ENCODE measurements at places on chromosomes 7 and 10. TPM values are rescaled to one million over a fixed set of nuclear protein-coding genes. Genes with fewer than 3 reads are reported as not detected.

GRCh38 chr7:73810998-73811360 lies 19.8 kb upstream of the CLDN4 start:
- H3K27me3 ChIP-seq, result peaks cover 13% of the 10 kb centered on the region
- H3K27ac ChIP-seq, result no peak overlapping the region
- H3K4me1 ChIP-seq, result no peaks in the 10 kb centered on the region
- no peak for DNase-seq
- H3K36me3 ChIP-seq, result no peaks in the 10 kb centered on the region

GRCh38 chr7:108089381-108089780 lies 40.8 kb downstream of the LAMB4 start:
- no peaks in the 10 kb centered on the region for H3K27me3 ChIP-seq
- H3K4me3 ChIP-seq, result no peak overlapping the region
- no peak for DNase-seq
- H3K4me1 ChIP-seq, result peaks cover 12% of the 10 kb centered on the region

DNA sequence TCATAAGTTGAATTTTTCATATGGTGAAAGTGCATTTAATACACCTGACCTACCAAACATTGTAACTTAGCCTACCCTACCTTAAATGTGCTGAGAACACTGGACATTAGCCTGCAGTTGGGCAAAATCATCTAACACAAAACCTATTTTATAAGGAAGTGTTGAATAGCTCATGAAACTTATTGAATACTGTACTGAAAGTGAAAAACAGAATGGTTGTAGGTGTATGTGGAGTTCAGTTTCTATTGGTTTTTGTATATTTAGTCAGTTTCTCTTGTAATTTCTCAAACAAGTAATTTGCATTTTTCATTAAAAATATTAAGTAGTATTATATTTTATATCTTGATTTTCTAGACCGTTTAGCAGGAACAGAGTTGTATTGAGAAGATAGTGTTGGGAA lies 15.3 kb downstream of the CCDC7 start:
- H3K4me3 ChIP-seq, result no peak overlapping the region
- no peaks in the 10 kb centered on the region for H3K4me1 ChIP-seq
- H3K27ac ChIP-seq, result no peak overlapping the region
- peaks cover 33% of the 10 kb centered on the region for H3K36me3 ChIP-seq
- no peaks in the 10 kb centered on the region for H3K27me3 ChIP-seq

DNA sequence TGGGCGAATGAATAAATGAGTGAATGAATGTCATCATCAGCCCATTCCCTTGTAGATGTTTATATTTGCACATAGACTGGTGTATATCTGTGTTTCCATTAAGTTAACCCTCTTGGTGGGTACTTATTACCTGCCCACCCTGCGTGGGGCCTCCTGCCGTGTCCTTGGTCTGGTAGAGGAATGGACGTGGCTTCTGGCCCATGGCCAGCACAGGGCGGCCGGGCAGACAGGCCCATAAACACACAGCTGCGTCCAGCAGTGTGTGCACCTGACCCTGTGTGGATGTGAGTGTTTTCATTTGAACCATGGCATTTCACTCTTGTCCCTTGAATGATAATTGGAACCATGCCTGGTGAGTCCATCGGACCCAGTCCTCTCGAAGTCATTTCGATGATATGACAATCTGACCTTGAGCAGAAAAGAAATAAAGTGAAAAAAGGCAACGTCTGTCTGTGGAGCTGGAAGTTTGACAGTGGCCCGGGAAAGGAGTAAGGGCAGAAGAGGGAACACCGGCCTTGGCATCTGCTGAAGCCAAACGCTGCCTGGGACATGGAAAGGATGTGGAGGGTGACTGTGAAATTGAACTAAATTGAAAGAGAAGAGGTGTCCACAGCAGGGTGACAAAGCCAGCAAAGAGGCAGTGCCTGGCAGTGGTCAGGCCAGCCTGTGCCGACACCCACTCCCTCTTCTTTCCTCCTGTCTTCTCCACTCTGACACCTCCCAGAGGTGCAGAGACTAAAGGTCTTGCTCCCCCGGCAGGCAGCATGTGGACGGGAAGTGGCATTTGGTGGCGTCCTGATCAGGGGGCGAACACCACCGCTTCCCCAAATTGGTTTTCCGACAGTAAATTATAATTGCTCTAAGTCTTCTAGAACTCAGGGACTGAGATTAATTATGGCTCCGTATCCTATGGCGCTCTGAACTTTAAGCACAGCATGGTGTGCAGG lies 199.0 kb upstream of the ZMIZ1 start:
- no peaks in the 10 kb centered on the region for H3K27me3 ChIP-seq
- H3K27ac ChIP-seq, result no peak overlapping the region
- H3K4me3 ChIP-seq, result no peak overlapping the region
- H3K36me3 ChIP-seq, result no peaks in the 10 kb centered on the region
- peaks cover 22% of the 10 kb centered on the region for H3K4me1 ChIP-seq
- no peak for DNase-seq

DNA sequence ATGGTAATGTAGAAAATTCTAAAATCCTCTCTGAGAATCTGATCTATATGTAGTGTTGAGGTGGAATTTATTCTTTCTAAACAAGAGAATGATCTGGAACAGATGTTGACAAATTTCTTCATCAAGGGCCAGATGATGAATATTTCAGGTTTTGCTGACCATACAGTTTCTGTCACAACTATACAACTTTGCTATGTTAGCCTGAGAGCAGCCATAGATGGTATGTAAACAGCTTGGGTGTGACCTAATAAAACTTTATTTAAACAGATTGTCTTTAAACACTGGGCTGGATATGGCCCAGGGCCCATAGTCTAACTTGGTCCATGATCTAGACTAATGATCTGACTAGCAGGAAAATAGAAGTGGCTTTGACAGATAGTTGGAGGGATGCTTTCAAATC lies 213.6 kb upstream of the CELF2 start:
- no peaks in the 10 kb centered on the region for H3K36me3 ChIP-seq
- no peak overlapping the region for H3K4me3 ChIP-seq
- H3K4me1 ChIP-seq, result no peaks in the 10 kb centered on the region
- H3K27ac ChIP-seq, result peak overlapping the region; percentile 48

- no peak overlapping the region for H3K27ac ChIP-seq
- H3K4me1 ChIP-seq, result peaks cover 15% of the 10 kb centered on the region
- H3K27me3 ChIP-seq, result no peaks in the 10 kb centered on the region
- no peak overlapping the region for H3K4me3 ChIP-seq
- no peak for DNase-seq
These were observed 73.6 kb downstream of the MAD1L1 start for GRCh38 chr7:2159176-2159520.

DNA sequence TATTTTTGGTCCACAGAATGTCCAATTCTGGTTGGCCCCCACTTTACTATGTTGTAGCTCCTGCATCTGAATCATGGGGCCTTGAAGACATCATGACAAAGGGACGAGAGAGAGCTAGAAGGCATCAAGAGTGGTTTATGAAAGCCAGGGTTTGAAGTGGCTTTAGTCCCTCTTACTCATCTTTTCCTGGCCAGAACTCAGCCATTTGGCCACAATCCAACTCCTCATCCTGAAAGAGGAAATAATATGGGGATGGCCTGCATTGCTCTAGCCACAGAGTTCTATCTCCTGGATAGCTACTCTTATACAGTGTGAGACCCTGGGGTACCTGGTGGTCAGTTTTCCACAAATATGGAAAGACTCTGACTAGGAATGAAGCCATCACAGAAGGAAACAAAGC lies 418.9 kb downstream of the XPNPEP1 start:
- H3K4me3 ChIP-seq, result no peak overlapping the region
- no peaks in the 10 kb centered on the region for H3K36me3 ChIP-seq
- no peaks in the 10 kb centered on the region for H3K27me3 ChIP-seq
- H3K4me1 ChIP-seq, result no peaks in the 10 kb centered on the region
- no peak overlapping the region for H3K27ac ChIP-seq

DNA sequence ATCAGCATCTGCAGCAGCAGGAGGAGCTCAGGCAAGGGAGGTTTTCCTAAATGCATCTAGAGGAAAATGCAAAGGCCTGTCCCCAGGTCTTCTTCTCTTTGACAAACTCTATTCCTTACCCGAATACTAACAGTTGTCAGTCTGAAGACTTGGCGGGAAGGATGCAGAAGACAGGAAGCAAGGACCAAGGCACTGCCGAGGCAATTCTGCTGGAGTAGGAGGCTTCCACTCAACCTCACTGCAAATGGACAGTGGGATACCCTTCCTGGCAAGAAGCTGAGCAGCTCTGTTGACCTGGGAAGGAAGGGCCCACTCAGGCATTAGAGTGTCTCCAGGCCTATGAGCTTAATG lies 373.0 kb downstream of the CCSER2 start:
- H3K4me1 ChIP-seq, result no peaks in the 10 kb centered on the region
- H3K27ac ChIP-seq, result no peak overlapping the region
- H3K4me3 ChIP-seq, result no peak overlapping the region

DNA sequence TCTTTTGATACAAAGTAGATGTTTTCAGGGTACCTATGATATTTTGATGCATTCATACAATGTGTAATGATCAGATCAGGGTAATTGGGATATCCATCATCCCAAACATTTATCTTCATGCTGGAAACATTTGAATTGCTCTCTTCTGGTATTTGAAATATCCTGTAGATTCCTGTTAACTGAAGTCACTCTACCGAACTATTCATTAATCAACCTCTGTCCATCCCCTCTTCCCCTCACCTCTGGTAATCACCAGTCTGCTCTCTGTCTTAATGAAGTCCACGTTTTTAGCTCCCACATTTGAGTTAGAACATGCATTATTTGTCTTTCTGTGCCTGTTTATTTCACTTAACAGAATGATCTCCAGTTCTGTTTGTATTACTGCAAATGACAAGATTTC lies 11.3 kb downstream of the MTG1 start:
- no peak overlapping the region for H3K4me3 ChIP-seq
- no peak for DNase-seq
- H3K4me1 ChIP-seq, result peaks cover 3% of the 10 kb centered on the region
- H3K27ac ChIP-seq, result no peak overlapping the region
- H3K27me3 ChIP-seq, result no peaks in the 10 kb centered on the region
- peaks cover 26% of the 10 kb centered on the region for H3K36me3 ChIP-seq

- DNase-seq, result no peak
- no peak overlapping the region for H3K27ac ChIP-seq
- no peaks in the 10 kb centered on the region for H3K27me3 ChIP-seq
- H3K4me3 ChIP-seq, result no peak overlapping the region
- H3K36me3 ChIP-seq, result no peaks in the 10 kb centered on the region
These were observed 93.6 kb upstream of the WNT16 start for GRCh38 chr7:121235201-121235600.

DNA sequence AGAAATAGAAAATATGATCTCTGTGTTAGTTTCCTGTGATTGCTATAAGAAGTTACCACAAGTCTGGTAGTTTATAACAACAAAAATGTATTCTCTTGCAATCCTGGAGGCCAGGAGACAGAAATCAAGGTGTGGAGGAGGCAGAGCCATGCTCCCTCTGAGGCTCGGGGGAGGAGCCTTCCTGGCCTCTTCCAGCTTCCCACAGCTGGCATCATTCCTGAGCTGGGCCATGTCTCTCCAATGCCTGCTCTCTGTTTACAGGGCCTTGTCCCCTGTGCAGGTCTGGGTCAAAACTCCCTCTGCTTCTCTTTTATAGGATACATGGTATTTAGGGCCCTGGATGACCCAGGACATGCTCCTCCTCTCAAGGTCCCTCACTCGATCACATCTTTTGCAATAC lies 81.3 kb upstream of the RET start:
- H3K4me1 ChIP-seq, result no peaks in the 10 kb centered on the region
- H3K27me3 ChIP-seq, result no peaks in the 10 kb centered on the region
- H3K27ac ChIP-seq, result no peak overlapping the region
- H3K36me3 ChIP-seq, result no peaks in the 10 kb centered on the region

DNA sequence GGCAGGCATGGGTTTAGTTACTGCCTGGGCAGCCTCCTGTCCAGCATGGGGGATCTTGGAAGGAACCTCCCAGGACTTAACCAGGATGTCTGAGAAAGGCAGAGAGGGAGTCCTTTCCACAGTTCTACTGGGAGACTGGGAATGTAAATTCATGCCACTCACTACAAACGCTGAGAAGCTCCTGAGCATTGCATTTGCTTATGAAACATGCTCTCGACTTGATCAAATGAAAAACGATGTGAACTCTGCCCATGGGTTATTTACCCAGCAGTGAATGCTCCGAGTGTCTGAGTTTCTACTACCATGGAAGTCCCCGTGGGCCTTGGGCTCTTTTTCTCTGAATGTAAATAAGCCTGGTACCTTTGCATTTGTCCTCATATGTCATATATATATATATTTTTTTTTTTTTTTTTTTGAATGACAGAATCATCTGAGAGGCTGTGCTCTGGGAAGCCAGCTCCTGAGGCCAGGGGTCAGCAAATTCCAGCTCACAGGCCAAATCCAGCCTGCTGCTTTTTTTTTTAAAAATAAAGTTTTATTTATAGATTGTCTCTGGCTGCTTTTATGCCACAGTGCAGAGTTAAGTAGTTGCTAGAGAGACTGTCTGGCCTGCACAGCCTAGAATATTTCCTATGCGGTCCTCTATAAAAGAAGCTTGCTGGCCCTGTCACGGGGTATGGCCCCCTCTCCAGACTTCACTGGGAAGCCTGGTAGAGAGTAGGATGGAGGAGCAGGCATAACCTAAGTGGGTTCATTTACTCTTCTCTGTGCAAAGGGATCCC lies 21.4 kb upstream of the RAPGEF5 start:
- no peak for DNase-seq
- no peaks in the 10 kb centered on the region for H3K27me3 ChIP-seq
- H3K4me3 ChIP-seq, result no peak overlapping the region
- no peak overlapping the region for H3K27ac ChIP-seq
- H3K4me1 ChIP-seq, result no peaks in the 10 kb centered on the region

DNA sequence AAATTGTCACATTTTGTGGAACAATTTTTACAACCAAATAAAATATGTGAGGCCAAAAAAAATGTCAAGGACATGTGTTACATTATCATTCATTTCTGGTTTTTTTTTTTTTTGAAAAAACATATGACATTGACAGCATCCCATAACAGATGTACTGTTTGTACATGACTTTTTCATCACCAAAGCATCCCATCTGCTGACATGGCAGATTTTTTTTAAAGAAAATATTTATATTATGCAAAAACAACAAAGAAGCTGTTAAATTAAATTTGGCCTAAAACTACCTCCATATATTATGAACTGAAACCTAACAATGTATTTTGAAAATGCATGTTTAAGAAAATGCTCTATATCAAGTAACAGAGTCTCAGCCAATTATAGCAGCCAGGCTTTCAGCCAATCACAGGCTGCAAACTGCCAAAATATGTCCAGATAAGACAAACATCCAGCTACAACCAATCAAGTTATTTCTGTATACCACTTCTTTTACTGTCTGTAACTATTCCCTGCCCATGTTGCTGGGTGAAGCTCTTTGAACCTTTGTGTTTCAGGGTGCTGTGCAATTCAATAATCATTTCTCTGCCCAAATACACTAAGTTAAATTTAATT lies 1111.8 kb downstream of the GRM8 start:
- H3K36me3 ChIP-seq, result no peaks in the 10 kb centered on the region
- no peaks in the 10 kb centered on the region for H3K27me3 ChIP-seq
- no peak overlapping the region for H3K4me3 ChIP-seq

- H3K27ac ChIP-seq, result no peak overlapping the region
- no peak for DNase-seq
- H3K36me3 ChIP-seq, result peaks cover 62% of the 10 kb centered on the region
- H3K4me3 ChIP-seq, result no peak overlapping the region
These were observed 36.6 kb downstream of the AMZ1 start for GRCh38 chr7:2724453-2725177.

Gene MGAM2
- under 0.01 TPM for total RNA-seq

Gene SLC18A2
- total RNA-seq, result 0.42 TPM

Gene NKX1-2
- total RNA-seq, result not detected

Gene NPC1L1
- 0.44 TPM for total RNA-seq

Gene GTF2IRD1
- 14.6 TPM for total RNA-seq

Gene CLDN15
- total RNA-seq, result 26.0 TPM

Gene OPN4
- total RNA-seq, result not detected

Gene CDHR3
- total RNA-seq, result 6.1 TPM

Gene CAMK1D
- 20.4 TPM for total RNA-seq

Gene TMEM270
- total RNA-seq, result not detected

Gene HOXA6
- total RNA-seq, result 30.9 TPM

Measured in tibial nerve (tissue), 4 donors.